ENCODE measurements at places on chromosomes 6 and 20. TPM values are rescaled to one million over a fixed set of nuclear protein-coding genes. Genes with fewer than 3 reads are reported as not detected.

The HCK gene
- 36.0 TPM for total RNA-seq

- peak; percentile 51 for DNase-seq
- H3K4me1 ChIP-seq: peaks cover 33% of the 10 kb centered on the region
- H3K27me3 ChIP-seq: no peaks in the 10 kb centered on the region
- peak overlapping the region; percentile 80 for H3K4me3 ChIP-seq
Measured at GRCh38 chr6:16238963-16239797, 793 bp downstream of the GMPR start.

The PPP1R3D gene
- 9.1 TPM for total RNA-seq

The C4B gene
- total RNA-seq: 5,092 TPM

GRCh38 chr6:139888681-139889122 lies 514.3 kb upstream of the CITED2 start:
- H3K36me3 ChIP-seq: no peaks in the 10 kb centered on the region
- H3K4me1 ChIP-seq: no peaks in the 10 kb centered on the region
- H3K27me3 ChIP-seq: no peaks in the 10 kb centered on the region
- no peak overlapping the region for H3K4me3 ChIP-seq
- H3K27ac ChIP-seq: no peak overlapping the region
- DNase-seq: no peak

The PCED1A gene
- total RNA-seq: 46.3 TPM

- H3K36me3 ChIP-seq: no peaks in the 10 kb centered on the region
- H3K27me3 ChIP-seq: no peaks in the 10 kb centered on the region
- H3K4me3 ChIP-seq: no peak overlapping the region
- H3K4me1 ChIP-seq: no peaks in the 10 kb centered on the region
- peak; percentile 48 for DNase-seq
Measured at GRCh38 chr6:41449399-41450245, 96.6 kb upstream of the FOXP4 start.

The RIN2 gene
- 65.4 TPM for total RNA-seq

GRCh38 chr20:7416382-7416781 lies 523.9 kb downstream of the HAO1 start:
- no peak overlapping the region for H3K27ac ChIP-seq
- H3K36me3 ChIP-seq: no peaks in the 10 kb centered on the region
- no peak overlapping the region for H3K4me3 ChIP-seq
- H3K4me1 ChIP-seq: no peaks in the 10 kb centered on the region
- no peaks in the 10 kb centered on the region for H3K27me3 ChIP-seq
- no peak for DNase-seq

DNA sequence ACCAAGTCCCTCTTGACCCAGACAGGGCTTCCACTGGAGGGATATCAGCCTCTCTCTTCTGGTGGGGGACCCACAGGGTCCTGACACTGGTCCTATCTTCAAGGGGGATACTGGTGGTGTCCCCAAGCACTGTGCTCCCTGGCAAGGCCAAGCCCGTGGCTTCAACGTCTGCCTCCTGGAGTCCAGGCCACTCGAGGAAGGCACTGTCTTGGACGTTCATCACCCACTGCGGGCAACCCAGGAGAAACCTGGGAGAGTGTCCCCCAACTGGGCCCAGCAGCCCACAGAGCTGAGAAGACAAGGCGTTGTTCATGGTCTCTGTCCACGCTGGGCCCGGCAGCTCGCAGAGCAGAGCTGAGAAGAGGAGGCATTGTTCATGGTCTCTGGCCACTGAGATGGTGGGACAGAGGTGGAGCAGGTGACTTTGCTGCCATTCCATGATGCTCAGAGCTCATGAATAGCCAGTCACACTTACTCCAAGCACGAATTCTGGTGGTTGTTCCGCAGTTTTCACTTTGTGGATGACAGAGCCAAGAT lies 37.5 kb upstream of the FRMD1 start:
- no peak overlapping the region for H3K27ac ChIP-seq
- no peaks in the 10 kb centered on the region for H3K27me3 ChIP-seq
- H3K4me3 ChIP-seq: no peak overlapping the region
- H3K4me1 ChIP-seq: no peaks in the 10 kb centered on the region
- no peaks in the 10 kb centered on the region for H3K36me3 ChIP-seq
- peak; percentile 1 for DNase-seq

DNA sequence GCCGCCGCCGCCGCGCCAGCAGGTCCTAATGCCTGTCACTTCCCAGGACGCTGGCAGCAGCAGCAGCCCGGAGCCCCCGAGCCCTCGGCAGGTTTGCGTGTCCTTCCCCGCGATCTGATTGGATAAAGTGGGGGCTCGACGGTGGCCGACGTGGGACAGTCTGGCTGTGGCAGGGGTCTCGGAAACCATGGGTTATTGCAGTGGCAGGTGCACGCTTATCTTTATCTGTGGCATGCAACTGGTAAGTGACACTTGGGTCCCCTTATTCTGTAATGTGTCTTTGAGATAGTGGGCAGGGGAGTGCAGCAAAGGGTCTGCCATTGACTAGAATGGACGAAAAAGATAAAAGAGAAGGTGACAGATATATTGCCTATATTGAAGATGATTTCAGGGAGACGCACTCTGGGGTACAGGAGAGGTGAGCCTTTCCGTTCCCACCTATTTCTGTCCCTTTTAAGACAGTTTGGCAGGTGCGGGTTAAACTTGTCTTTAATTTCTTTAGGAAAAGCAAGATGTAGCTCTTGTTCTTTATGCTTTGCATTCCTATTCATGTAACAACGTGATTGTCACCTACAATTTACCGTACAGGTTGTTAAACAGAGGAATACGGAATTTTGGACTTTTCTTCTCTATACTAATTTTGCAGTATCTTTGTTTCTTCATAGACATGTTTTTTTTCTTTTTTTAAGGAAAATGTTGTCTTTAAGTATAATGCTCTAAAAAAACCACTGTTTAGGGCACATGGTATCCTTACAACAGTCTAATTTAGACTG lies 535 bp downstream of the NKAIN2 start:
- peaks cover 8% of the 10 kb centered on the region for H3K4me1 ChIP-seq
- no peak overlapping the region for H3K4me3 ChIP-seq
- DNase-seq: no peak
- H3K27me3 ChIP-seq: peaks cover 37% of the 10 kb centered on the region

The DDAH2 gene
- total RNA-seq: 34.7 TPM

DNA sequence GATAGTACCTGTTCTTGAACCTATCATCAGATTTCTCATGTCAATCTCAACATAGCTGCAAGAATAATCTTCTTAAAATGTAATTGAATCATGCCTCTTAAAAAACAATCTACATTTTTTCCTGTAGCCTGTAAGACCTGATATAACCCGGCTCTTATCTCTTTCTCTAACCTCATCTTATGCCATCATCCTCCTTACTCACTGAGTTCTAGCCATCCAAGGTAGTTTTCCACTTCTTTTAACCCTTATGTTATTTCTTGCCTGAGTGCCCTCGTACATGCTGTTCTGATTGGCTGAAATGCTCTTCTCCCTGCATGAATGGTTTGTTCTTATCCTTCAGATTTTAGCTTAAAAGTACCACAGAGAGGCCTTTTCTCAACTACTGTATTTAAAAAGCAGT lies 16.4 kb downstream of the SLC17A5 start:
- peaks cover 7% of the 10 kb centered on the region for H3K4me1 ChIP-seq
- H3K36me3 ChIP-seq: peaks cover 13% of the 10 kb centered on the region
- H3K27me3 ChIP-seq: no peaks in the 10 kb centered on the region
- DNase-seq: no peak

- no peaks in the 10 kb centered on the region for H3K4me1 ChIP-seq
- H3K36me3 ChIP-seq: no peaks in the 10 kb centered on the region
- no peak overlapping the region for H3K4me3 ChIP-seq
- H3K27ac ChIP-seq: no peak overlapping the region
- no peaks in the 10 kb centered on the region for H3K27me3 ChIP-seq
Measured at GRCh38 chr6:136192902-136193301, 57.2 kb downstream of the MTFR2 start.

DNA sequence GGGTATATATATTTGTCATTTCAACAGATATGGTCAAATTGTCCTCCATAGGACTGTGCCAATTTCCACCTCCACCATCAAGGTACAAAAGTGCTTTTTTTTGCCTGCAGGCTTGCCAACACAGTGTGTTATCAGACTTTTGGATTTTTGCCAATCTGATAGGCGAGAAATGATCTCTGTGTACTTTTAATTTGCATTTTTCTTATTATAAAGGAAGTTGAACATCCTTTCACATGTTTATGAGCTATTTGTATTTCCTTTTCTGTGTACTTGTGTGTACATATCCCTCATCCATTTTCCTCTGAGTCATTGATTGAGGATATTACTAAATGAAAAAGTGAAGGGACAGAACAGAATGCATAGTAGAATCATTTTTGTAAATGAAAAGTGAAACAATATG lies 39.0 kb upstream of the PTPN1 start:
- no peaks in the 10 kb centered on the region for H3K27me3 ChIP-seq
- DNase-seq: no peak
- H3K36me3 ChIP-seq: no peaks in the 10 kb centered on the region
- H3K4me1 ChIP-seq: peaks cover 47% of the 10 kb centered on the region

DNA sequence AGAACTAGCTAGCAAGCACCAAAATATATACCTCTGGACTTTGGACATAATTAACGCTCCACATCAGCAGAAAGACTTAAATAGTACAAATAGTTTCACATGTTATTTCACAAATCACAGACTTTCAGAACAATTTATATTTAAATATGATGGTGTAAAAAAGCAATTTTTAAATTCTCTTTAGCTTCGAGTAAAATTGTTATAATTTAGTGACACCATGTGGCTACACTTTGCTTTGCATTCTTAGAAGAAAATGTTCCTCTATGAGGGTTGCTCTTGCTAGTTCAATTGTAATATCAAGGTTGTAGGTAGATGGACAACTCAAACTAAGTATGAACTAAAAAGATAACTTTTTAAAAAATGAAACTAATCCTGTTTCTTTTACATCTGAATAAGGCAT lies 69.0 kb downstream of the BTBD9 start:
- no peaks in the 10 kb centered on the region for H3K27me3 ChIP-seq
- no peaks in the 10 kb centered on the region for H3K36me3 ChIP-seq
- H3K27ac ChIP-seq: no peak overlapping the region
- no peak overlapping the region for H3K4me3 ChIP-seq
- no peak for DNase-seq
- H3K4me1 ChIP-seq: peaks cover 13% of the 10 kb centered on the region

DNA sequence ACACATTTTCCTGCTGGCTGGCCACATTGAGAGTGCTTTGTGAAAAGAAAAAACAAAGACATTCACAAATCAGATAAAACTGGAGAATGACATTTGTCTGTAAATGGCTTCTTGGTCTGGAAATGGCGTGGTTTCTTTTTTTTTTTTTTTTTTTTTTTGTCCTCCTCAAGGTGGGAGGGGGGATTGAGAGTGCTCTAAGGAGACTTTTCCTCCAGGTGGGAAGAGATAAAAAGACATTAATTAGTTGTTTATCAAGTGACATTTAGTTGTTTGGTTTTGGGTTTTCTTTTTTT lies 40.4 kb downstream of the GNAS start:
- no peak for DNase-seq
- no peak overlapping the region for H3K27ac ChIP-seq
- H3K36me3 ChIP-seq: no peaks in the 10 kb centered on the region
- H3K27me3 ChIP-seq: no peaks in the 10 kb centered on the region
- H3K4me1 ChIP-seq: peaks cover 51% of the 10 kb centered on the region

The CST5 gene
- total RNA-seq: 0.50 TPM

- H3K4me1 ChIP-seq: peaks cover 66% of the 10 kb centered on the region
- no peaks in the 10 kb centered on the region for H3K27me3 ChIP-seq
- H3K36me3 ChIP-seq: no peaks in the 10 kb centered on the region
Measured at GRCh38 chr20:36155991-36156390, 1.5 kb downstream of the EPB41L1 start.

GRCh38 chr20:57751411-57751810 lies 41.6 kb upstream of the PMEPA1 start:
- H3K27me3 ChIP-seq: no peaks in the 10 kb centered on the region
- no peak overlapping the region for H3K27ac ChIP-seq
- H3K4me1 ChIP-seq: peaks cover 14% of the 10 kb centered on the region
- no peaks in the 10 kb centered on the region for H3K36me3 ChIP-seq
- no peak for DNase-seq
